ENCODE measurements at places on chromosomes 1 and 21.

- DNase-seq, result peak; percentile 70
Measured at GRCh38 chr1:226738995-226739695, at the start of gene ITPKB. Gene ITPKB, minus strand, starts transcription at chr1:226739282. Its CDS starts 1,824 bp downstream, at chr1:226737458.

DNA sequence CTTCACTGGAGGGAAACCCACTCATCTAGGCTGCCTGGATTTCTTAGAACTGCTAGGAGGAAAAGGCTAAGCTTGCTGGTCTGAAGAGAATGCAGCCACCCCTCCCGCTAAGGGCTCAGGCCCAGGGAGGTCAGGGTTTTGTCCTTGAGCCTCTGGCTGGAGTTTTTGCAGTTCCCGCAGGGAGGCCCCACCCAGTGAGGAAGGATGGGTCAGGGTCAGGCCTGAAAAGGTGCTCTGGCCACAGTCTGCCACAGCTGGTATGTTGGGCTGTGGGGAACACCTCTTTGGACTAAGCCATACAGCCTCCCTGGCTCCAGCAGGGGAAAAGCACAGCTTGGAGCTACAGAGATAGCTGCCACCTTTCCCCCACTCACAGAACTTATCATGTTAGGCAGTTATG lies 71.4 kb upstream of the PAPPA2 start:
- DNase-seq, result no peak

DNA sequence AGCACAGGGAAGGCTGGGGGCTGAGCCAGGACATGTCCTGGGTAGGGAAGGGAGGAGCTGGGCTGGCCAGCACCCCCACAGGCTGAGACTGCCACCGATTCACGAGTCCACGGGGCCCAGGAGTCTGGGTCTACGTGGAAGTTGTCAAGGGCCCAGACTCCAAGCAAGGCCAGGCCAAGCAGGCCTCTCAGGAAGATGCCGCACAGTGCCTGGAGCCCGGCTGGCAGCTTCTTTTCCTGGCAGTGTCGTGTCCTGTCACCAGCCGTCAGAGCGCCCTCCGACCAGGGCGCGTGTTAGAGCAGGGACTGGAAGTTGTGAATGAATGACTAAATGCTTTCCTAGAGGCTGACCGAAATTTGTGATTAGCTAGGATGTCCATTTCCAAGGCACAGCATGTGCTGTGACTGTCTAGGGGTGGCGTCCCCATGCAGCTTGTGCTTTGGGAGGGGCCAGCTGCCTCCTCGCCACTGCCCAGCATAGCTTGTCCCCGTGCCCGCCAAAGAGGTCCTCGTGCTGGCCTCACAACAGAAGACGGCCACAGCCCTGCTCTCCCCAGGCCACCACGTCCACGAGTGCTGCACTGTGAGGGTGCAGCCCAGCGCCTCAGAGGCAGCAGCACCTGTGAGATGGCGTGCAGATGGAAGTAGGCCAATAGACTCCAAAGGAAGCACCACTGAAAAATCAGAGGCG lies 147.4 kb upstream of the COL6A1 start:
- DNase-seq, result no peak

- DNase-seq, result no peak
Measured at GRCh38 chr1:231940701-231941100, 314.1 kb downstream of the DISC1 start.

DNA sequence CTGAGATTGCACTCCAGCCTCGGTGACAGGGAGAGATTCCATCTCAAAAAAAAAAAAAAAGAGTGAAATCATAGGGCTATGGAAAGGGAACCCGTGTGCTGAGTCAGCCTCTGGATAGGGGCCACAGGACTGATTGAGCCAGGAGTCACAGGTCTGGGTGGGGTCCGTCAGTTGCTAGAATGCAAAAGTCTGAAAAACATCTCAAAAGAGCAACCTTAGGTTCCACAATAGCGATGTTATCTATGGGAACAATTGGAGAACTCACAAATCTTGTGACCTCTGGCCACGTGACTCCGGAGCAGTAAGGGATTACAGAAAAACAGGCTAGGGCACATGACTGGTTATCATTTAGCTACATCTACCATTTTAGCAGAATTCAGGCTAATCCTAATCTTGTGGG lies 32.8 kb upstream of the GREM2 start:
- DNase-seq, result no peak

DNA sequence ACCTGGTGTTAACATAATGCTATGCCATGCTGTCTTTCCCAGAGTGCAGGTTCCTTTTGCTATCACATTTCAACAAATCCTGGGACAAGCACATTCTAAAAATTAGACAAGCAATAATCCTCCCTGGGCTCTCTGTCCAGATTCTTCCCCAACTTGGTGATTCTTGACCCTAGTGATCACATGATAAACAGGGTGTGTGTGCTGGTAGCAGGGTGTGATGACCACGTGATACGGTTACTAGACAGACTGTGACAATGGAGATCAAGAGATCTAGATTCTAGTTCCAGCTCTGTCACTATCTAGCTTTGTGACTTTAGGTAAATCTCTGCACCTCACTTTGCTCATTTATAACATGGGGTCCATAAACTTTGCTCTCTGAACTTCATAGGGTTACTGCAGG lies 61.9 kb upstream of the HSD17B7 start:
- no peak for DNase-seq

DNA sequence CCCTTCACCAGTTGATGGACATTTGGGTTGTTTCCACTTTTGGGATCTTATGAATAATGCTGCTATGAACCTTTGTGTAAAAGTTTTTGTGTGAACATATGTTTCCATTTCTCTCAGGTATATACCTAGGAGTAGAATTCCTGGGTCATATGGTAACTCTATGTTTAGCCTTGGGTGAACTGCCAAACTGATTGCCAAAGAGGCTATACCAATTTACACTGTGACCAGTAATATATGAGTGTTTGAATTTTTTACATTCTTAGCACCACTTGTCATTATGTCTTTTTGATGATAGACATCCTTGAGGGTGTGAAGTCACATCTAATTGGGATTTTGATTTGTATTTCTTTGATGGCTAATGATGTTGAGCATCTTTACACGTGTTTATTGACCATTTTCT lies 290.1 kb downstream of the DUSP10 start:
- DNase-seq, result no peak

- no peak for DNase-seq
Measured at GRCh38 chr1:228016181-228016510, 9.3 kb downstream of the WNT3A start.

- no peak for DNase-seq
Measured at GRCh38 chr1:34796990-34797389, 4.2 kb downstream of the GJA4 start.

GRCh38 chr1:7022058-7022457 lies 236.8 kb downstream of the CAMTA1 start:
- no peak for DNase-seq

- no peak for DNase-seq
Measured at GRCh38 chr1:162182090-162182489, 112.6 kb downstream of the NOS1AP start.

GRCh38 chr1:2307972-2308371 lies 79.9 kb downstream of the SKI start:
- no peak for DNase-seq

GRCh38 chr1:77446841-77447555 lies 165.2 kb downstream of the AK5 start:
- DNase-seq, result no peak

DNA sequence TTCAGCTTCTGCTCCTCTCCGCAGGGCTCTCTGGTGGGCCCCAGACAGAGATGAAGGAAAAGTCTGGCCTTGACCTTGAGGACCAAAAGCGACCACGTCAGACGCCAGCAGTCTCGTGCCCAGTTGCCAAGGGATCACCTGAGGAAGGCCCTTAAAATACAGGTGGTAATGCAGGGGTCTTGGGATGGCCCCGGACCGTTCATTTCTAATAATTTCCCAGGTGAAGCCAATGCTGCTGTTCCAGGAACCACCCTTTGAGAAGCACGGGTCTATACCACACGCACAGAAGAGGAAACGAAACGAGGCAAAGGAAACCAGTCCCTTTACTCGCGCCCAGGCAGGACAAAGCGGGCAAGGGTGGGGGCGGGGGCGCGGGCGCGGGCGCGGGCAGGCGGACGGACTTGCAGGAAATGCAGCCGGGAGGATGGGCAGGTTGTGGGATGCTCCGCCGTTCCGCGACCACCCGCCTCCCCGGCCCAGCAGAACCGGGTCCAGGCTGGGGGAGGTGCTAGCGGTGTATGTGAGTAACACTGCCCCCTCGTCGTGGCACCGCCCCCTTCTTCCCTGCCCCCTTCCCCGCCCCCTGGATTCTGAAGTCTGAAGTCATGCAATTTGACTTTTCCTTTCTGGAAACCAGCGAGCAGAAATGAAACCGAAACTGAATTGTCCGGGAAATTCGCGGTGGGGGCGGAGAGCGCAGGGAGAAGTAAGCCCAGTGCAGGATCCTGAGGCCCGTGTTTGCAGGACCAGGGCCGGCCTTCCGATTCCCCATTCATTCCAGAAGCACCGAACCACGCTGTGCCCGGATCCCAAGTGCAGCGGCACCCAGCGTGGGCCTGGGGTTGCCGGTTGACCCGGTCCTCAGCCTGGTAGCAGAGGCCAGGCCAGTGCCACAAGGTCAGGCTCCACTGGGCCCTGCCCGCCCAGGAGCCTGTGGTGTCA lies 5.8 kb upstream of the MX1 start:
- DNase-seq, result peak; percentile 37

- DNase-seq, result no peak
Measured at GRCh38 chr21:43815107-43815613, 25.8 kb downstream of the RRP1 start.

DNA sequence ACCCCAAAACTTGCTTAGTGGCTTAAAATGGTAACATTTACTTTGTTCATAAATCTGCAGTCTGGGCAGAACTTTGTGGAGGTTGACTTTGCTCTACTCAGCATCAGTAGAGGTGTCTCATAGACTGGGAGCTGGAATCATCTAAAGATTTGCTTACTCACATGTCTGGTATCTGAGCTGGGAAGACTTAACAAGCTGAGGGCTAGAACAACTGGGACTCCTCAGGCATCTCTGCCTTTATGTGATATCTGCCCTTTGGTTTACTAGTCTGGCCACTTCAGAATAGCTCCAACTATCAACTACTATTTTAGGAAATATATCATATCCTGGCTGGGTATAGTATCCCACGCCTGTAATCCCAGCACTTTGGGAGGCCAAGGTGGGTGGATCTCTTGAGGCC lies 82.5 kb downstream of the C4BPA start:
- no peak for DNase-seq

DNA sequence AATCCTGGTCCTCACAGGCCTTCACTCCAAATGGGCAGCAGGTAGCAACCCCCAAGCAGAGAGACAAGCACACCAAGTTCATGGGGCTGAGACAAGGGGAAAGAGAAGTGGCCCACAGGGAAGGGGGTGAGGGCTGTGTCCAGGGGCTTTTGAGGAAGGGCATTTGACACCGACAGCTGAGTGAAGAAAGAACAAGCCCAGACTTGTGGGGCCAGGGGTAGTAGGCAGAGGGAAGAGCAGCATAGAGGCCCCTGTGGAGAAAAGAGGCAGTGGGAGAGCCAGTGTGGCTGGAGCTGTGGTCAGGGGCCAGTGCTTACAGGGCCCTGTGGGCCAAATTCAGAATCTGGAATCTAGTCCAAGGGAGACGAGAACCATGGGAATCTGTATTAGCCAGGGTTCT lies 85.4 kb downstream of the IGSF21 start:
- no peak for DNase-seq

DNA sequence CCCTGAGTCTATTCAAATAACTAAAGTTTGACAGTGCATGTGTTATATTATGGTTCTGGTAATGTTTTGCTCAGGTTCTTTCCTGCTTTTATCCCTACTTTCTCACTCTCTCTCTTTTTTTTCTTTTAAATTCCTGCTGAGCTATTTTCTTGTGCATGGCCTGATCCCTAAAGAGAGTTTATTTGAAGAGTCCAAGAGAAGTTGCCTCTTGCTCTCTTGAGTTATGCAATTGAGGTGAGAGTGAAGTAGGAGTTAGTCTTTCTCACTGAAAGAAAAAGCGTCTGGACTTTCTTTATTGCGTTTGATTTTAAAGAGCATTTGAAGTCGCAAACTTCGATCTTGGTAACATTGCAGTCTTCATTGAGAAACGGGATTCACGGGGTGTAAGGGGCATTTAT lies 136.2 kb upstream of the RAVER2 start:
- no peak for DNase-seq

DNA sequence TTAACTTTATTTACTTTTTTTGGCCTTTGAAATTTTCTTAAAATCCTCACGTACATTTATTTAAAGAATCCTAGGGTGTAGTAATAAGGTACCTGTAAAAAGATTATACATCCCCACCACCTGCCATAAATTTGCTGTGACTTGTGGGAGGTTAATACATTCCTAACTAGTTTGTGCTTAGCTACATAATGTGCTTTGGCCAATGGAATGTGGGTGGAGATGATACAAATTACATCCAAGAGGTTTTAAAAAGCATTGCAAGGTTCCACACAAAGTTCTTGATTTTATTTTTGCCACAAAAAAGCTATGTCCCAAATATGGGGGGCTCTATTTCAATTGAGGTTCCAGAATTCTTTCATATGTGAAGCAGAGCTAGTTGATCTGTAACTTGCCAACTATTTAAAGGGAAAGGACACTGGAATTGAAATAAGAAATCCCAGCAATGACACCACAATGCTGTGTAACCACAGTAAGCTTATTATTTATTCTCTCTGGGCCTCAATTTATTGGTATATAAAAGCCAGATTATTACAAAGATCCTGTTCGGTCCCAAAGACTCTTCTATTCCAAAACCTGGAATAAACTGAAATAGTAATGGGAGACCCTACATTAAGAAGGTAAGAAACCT lies 15.7 kb downstream of the ASPM start:
- no peak for DNase-seq

DNA sequence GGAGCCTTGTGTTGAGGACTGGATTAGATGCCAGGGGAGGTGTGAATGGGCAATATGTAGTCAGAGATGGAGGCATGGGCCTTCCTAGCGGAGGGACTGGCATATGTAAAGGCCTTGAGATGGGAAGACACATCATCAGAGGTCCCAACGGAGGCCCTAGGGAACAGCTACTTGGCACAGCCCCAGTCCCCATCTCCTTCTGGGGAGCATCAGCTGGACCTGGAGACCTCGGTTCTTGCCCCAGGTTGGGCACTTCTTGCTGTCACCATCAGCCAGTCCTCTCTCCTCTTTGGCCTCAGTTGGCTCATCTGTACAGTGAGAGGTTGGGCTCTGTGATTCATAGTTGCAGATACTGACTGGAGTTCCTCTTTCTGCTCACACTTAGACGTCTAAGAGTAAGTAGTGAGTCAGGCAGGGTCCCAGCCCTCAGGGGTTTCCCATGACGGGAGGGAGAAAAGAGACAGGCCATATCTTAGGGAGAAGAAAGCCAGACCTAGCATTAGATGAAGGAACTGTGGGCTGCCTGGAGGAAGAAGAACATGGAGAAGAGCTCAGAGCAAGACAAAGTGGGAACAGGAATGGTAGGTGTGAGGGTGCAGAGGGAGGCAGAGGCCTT lies 3.4 kb upstream of the MARCKSL1 start:
- no peak for DNase-seq

DNA sequence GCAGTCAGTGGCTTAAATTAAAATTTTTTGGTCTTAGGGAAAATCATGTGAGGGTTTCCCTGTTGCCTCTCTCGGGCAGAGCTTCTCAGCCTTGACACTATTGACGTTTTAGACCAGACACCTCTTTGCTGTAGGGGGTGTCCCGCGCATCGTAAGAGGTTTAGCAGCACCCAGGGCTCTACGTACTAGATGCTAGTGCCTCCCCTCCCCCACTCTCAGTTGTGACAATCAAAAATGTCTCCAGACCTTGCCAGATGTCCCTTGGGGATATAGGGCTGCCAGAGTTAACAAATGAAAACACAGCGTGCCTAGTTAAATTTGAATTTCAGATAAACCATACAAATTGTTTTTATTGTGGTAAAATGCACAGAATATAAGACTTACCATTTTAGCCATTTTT lies 293.3 kb downstream of the DISC1 start:
- no peak for DNase-seq
